ENCODE measurements at places on chromosomes 5 and 9.

- DNase-seq: no peak
These were observed 169.1 kb downstream of the YTHDC2 start for GRCh38 chr5:113682497-113683136.

- no peak for DNase-seq
These were observed 139.5 kb downstream of the FSTL4 start for GRCh38 chr5:133472829-133473228.

GRCh38 chr5:113632996-113633395, 119.5 kb downstream of the YTHDC2 start:
- no peak for DNase-seq

DNA sequence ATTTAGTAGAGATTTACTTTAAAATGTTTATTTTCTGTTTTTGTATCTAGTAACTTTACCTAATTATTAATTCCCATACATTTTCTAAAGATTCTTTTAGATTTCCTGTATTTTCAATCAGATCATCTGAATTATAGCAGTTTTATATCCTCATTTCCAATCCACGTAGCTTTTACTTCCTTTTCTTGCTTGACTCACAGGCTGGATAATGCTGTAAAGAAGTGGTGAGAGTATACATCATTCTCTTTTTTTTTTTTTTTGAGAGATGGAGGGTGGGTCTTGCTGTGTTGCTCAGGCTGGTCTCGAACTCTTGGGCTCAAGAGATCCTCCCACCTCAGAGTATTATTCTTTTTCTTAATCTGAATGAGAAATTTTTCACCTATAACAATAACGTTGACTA, 11.2 kb upstream of the SETX start:
- DNase-seq: no peak

DNA sequence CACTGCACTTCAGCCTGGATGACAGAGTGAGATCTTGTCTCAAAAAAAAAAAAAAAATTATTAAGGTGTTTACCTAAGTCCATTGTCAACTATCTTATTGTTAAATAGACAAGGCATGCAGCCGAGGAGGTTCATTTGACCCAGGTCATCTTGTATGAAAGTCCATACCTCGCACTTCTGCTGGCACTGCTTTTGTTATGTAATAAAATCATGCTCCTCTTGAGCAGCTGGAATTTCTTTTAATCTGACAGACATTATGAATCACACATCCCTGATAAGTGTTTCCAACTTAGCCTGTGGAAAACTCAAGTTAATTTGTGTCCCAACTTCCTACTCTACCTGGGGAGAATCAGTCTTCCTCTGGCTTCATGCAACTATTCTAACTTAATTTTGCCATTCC, 315.6 kb upstream of the KLF4 start:
- no peak for DNase-seq

DNA sequence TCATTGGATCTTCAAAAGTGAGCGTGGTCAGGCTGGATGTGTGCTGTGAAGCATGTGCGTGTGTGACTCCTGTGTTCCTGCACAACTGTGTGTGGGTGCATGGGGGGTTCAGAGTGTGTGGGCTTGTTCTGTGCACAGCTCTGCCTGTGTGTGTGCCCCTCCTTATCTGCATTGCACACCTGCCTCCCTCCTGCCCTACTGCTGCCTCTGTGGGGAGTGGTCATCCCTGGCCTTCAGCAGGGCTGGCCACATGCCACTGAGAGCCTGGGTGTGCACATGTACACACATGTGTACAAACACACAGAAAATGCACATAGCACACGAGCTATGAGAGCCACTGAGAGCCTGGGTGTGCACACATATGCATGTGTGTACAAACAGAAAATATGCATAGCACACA, 92.1 kb downstream of the CACNA1B start:
- no peak for DNase-seq

DNA sequence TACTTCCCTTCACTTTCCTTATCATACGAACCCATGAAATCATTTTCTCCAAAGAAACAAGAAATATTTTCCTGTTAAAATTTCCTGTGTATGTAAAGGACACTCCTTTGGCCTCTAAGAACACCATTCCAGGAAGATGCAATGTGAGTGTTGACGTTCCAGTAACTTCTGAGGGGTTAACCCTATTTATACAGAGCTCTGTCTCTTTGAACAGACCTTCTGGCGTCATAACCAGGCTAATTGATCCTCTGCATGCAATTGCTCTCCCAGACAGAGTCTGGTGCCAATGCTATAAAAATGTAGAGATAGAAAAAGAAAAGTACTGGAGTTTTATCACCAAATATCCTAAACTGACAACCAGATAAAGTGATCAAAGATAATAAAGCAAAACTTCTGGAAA, 218.5 kb downstream of the TLE1 start:
- DNase-seq: no peak

GRCh38 chr5:107129051-107129450, 541.7 kb downstream of the EFNA5 start:
- no peak for DNase-seq

DNA sequence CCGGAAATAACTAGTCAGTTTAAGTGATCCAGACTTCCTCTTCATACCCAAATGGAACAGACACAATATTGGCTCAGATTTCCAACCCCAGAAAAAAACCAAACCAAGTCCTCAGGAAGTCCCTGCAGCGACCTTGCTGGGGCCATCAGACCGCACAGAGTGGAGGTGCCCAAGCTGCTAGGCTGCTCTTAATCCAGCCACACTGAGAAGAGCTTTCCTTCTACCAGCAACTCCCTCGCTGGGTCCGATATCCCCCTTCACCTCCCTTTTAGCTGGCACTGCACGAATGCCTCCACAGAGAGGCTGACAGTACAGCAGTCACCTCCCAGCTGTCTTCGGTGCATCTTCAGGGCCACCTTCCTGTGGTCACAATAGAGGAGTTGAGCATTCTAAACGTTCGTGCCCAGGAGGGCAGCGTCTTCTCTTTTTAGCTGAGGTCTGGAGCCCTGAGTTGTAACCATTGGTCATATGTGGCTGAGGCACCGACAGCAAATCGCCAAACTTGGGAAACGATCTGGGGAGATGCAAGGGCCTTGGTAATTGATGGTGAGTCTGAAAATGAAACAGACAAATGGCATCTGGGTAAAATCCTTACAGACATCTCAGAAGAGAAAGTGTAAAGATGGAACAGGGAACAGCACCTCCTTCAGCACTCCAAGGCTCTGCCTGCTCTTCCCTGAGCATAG, 5.7 kb downstream of the NAIF1 start:
- DNase-seq: peak; percentile 71

GRCh38 chr5:137286025-137286610, 213.0 kb downstream of the SPOCK1 start:
- no peak for DNase-seq

GRCh38 chr9:110980261-110980660, 58.0 kb downstream of the LPAR1 start:
- no peak for DNase-seq

- DNase-seq: no peak
These were observed 72.6 kb downstream of the PALM2AKAP2 start for GRCh38 chr9:109852556-109852955.

DNA sequence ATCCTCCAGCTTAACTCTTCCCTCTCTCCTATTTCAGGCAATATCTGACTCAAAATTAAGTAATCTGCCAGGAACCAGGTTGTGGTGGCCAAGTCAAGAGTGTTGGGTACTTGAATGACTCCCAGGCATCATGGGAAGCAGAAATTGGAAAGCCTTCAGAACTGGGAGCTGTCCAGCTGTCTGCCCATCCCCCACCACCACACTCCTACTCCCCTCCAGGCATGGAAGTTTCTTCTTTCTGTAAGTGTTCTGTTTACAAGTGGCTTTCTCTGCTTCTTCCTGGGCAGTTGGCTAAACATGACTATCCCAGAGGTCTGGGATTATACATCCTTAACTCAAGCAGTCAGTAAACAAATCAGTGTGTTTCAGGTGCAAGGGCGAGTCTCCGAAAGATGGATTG, 14.6 kb upstream of the PBX3 start:
- no peak for DNase-seq

- no peak for DNase-seq
These were observed 22.7 kb downstream of the KIF3A start for GRCh38 chr5:132714456-132715307.

DNA sequence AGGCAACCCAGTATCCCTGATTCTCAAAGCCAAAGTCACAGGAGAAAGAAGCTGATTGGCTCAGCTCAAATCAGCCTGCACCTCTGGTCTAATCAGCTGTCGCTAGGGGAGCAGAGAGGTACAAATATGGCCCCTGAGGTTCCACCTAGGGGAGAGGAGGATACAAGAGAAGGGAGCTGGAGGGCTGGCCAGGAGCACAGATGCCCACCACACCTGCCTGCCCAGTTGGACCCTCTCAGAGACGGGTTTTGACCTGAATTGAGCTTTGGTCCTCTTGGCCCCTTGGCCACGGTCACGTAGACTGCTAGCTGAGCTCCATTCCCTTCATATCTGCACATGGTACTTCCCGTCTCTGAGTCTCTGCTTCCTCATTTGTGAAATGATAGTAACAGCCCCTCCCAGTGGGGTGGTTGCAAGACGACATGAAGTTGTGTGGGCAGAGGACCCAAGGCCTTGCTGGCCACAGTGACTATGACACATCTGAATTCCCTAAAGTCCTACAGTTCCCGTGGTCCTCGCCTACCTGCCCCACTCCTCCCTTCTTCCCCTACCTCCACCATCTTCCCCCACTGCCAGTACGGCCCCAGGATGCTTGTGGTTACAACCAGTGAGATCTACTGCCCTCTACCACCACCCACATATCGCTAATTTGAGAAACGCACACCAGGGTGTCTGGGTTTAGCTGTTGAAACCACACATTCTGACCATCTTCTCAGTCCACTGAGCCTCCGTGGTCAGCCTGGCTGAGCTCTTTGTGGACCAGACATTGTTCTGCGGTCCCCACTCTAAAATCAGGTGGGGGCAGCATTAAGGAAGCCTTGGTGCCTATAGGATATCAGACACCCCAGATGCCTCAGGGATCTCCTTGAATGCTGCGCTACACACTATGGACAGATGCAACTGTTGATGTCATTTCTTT, 60.3 kb upstream of the NEK6 start:
- DNase-seq: no peak

GRCh38 chr5:17217493-17218352, at the start of gene BASP1:
Gene BASP1 (plus strand): TSS chr5:17217631. CDS start chr5:17275217, 57,586 bp downstream.
- DNase-seq: peak; percentile 83

DNA sequence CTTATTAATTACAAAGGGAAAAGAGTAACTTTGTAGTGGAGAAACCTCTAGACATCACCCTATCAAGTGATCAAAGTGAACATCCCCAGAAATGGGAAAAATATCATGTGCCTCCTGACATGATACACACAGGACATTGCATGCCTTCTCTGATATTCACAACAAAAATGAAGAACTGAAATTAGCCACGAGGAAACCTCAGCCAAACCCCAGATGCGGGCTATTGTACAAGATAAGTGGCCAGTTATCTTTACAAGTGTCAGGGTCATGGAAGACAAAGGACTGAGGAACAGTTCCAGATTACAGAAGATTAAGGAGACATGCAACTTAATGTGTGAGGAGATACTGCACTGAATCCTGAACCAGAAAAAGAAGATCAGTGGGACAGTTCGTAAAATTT, 23.8 kb upstream of the NPM1 start:
- DNase-seq: no peak

- no peak for DNase-seq
These were observed 45.7 kb downstream of the CYSTM1 start for GRCh38 chr5:140220698-140221064.

- no peak for DNase-seq
These were observed 75.7 kb downstream of the PIP5K1B start for GRCh38 chr9:68780720-68781119.

GRCh38 chr9:108609227-108609896, 246.4 kb downstream of the ACTL7B start:
- no peak for DNase-seq

DNA sequence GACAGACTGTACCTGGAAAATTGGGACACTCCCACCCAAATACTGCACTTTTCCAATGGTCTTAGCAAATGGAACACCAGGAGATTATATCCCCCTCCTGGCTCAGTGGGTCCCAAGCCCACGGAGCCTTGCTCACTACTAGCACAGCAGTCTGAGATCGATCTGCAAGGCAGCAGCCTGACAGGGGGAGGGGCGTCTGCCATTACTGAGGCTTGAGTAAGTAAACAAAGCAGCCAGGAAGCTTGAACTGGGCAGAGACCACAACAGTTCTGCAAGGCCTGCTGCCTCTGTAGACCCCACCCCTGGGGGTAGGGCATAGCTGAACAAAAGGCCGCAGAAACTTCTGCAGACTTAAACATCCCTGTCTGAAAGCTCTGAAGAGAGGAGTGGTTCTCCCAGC, 260.0 kb upstream of the ST8SIA4 start:
- no peak for DNase-seq

Data from NCI-H2171 treated with DMSO at 0.1 percent for 48 hours (cell line).